ENCODE measurements at places on chromosomes 1 and 21.
A peak's percentile ranks its signal among the peaks of the same experiment; 100 is the strongest.

DNA sequence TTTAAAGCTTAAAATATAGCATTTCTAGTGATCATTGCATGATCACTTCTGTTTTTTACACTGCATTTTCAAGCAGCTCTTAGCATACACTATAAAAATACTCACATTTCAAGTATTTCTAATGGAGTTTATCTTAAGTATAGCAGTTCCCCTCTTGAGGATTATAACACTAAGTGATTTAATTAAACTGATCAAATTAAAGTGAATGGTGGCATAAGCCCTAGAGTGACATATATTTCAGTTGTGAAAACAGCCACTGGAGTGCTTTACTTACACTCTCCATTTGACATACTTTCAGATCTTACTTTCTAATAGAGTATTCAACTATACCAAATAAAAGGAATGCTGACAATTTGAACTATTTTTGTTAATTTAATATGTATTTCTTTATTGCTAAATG is 623.3 kb upstream of the TMPRSS15 start:
- DNase-seq = no peak

- no peak for DNase-seq
Observed at GRCh38 chr1:51313268-51313852, 17.0 kb downstream of the TTC39A start.

DNA sequence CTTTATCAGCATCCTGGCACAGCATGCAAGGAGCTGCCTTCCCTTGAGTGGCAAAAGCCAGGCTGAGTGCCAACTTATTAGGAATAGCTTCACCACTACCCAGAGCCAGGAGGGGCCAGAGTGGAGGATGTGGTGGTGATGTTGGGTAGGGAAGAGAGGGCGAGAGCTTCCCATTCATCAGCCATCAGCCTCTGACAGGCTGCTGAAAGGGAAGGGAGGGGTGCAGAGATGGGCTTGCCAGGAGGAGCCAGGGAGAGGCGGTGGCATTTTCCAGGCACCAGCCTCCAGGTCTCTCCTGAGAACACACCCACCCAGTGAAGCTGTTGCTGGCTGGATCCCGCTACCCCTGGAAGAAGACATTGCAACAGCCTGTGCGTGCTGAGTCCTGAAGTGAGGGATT is 168.5 kb downstream of the ACTL8 start:
- no peak for DNase-seq

DNA sequence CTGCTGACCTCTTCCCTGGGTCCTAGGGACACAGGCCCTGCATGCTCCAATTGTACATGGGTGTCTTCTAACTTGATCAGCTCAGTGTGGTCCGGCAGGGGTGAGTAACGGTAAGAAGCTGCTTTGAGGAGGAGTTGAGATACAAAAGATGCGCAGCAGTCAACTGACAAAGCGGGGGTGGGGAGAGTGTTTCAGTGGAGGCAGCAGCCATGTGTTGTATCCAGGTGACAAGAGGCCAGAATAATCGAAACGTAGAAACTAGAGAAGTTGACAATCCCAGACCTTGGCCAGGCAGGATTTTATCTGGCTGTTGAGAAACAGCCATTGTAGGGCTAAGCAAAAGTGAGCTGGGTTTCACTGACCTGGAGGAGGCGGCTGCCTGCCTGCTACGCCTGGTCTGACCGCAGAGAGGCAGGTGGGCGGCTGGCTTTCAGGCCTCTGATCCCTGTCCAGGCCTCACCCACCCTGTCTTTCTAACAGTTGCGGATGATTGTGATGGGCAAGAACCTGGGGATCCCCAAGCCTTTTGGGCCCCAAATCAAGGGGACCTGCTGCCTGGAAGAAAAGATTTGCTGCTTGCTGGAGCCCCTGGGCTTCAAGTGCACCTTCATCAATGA is 28.8 kb downstream of the PADI6 start:
- DNase-seq = no peak

- no peak for DNase-seq
Observed at GRCh38 chr1:239422818-239423217, 36.5 kb downstream of the CHRM3 start.

- no peak for DNase-seq
Observed at GRCh38 chr1:199054694-199055093, 415.9 kb downstream of the PTPRC start.

DNA sequence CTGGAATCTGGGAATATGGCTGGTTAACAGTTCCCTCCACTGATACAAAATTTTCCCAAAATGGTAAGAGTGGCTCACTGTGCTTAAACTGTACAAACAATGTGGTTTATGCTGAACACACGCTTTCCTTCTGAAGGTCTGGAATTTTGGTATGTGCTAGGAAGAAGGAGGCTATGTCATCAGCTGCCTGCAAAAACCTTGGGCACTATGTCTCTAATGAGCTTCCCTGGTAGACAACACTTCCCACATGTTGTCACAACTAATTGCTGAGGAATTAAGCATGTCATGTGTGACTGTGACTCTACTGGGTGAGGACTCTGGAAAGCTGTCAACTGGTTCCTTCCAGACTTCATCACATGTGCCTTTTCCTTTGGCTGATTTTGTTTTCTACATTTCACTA is 29.2 kb downstream of the IPP start:
- DNase-seq = peak; percentile 71

- no peak for DNase-seq
Observed at GRCh38 chr1:52364235-52364839, 1.7 kb downstream of the CC2D1B start.

DNA sequence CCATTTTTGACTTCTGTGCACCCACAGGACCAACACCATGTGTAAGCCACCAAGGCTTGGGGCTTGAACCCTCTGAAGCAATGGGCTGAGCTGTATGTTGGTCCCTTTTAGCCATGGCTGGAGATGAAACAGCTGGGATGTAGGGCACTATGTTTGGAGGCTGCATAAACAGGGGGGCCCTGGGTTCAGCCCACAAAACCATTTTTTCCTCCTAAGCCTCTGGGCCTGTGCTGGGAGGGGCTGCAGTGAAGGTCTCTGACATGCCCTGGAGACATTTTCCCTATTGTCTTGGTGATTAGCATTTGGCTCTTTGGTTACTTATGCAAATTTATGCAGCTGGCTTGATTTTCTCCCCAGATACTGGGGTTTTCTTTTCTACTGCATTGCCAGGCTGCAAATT is 144.9 kb downstream of the ZNF326 start:
- no peak for DNase-seq

DNA sequence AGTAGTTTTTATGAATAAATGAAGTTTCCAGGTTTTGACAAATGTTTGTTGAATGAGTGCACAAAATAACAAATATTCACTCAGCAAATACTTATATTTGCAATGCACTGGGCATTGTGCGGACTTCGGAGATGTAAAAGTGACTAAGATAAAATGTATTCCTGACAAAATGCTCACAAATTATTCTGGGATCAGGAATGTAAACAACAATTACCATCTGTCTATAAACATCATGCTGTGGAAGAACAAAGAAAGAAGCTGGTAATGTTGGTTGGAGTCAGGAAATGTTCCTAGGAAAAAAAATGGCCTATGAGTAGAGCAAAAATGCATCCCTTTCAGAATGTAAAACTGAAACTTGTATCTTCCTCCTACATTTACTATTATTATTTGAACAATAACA is 68.5 kb downstream of the CRB1 start:
- DNase-seq = no peak

- DNase-seq = peak; percentile 46
Observed at GRCh38 chr1:147771226-147772125, 11.1 kb upstream of the GJA5 start.

- no peak for DNase-seq
Observed at GRCh38 chr1:7263021-7263960, 478.0 kb downstream of the CAMTA1 start.

Measured in fibroblast of skin of abdomen (primary cell).